ENCODE measurements at places on chromosomes 6 and 20.

GRCh38 chr20:46210672-46211330, 92.7 kb downstream of the CD40 start:
- DNase-seq: no peak

- DNase-seq: no peak
These were observed 39.4 kb upstream of the MYB start for GRCh38 chr6:135141728-135142127.

DNA sequence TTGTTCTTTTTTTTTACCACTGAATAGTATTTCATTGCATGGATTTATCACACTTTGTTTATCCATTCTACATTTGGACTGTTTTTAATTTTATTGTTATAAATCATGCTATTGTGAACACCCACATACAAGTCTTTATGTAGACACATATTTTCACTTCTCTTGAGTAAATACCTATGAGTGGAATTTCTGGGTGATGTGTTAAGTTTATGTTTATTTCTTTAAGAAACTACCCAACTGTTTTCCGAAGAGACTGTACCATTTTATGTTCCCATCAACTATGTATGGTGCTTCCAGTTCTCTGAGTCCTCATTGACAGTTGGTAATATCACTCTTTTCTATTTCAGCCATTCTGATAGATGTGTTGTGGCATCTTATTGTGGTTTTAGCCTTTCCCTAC, 54.0 kb downstream of the RIN2 start:
- no peak for DNase-seq

- no peak for DNase-seq
These were observed 50.1 kb downstream of the NFATC2 start for GRCh38 chr20:51492167-51493092.

- DNase-seq: no peak
These were observed 14.5 kb downstream of the SERPINB1 start for GRCh38 chr6:2827142-2827541.

GRCh38 chr6:47275640-47276039, 34.1 kb downstream of the TNFRSF21 start:
- DNase-seq: no peak

GRCh38 chr6:162032620-162033019, 694.9 kb downstream of the PRKN start:
- no peak for DNase-seq

DNA sequence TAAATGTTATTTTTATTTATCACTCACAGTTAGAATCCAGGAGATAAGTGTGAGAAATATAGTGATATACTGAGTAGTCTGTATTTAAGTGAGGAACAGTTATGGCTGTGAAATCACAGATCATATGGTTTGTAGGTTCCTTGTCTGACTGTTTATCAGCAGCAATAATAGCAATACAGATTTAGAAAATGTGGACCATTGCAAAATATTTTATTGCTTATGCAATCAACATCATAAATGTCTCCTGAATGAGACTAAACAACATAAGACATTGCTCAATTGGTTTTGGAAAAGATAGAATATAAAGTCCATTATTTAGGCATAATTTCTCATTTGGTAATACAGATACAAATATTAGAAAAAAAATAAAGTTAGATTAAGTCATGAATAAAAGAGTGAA, 43.7 kb downstream of the CCDC170 start:
- no peak for DNase-seq

DNA sequence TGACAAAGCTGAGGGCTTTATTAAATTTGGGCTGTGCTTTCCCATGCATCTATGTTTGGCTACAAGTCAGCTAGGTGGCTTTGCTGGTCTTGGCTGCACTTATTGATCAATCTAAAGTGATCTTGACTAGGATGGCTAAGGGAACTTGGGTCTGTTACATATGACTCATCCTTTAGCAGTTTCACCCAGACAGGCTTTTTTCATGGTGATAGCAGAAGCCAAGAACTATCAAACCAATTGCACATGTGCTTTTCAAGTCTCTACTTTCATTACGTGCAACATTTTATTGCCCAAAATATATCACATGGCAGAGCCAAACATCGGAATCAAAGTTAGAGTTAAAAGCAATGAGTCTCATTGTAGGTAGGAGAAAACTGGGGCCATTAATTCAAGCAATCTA, 626.3 kb downstream of the TENT5A start:
- DNase-seq: no peak

DNA sequence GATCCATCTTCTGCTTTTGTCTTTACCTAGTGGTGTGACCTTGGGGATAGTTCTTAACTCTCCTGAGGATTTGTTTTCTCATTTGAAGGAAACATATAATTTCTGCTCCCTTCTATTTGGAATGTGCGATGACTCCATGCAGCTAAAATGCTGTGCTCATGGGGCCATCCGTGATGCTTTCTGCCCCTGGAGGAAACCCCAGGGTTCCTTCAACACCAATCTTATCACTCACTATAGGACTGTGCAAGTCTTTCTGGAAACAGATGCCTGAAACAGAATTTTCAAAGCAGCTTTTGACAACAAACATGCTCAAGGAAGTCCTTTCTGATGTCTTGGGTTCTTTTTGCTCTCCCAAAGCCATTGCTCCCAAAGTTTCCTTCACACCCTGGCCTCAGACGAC, 128.8 kb upstream of the GGTLC1 start:
- DNase-seq: no peak

DNA sequence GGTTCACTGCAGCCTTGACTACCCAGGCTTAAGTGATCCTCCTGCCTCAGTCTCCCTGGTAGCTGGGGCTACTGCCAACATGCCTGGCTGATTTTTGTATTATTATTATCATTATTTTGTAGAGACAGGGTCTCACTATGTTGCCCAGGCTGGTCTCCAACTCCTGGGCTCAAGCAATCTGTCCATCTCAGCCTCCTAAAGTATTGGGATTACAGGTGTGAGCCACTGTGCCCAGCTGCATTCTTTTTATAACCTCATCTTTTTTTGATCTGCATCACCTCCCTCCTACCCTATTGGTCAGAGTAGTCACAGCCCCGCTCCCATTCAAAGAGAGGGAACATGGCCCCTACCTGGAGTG, 23.6 kb upstream of the IER3 start:
- no peak for DNase-seq

- DNase-seq: no peak
These were observed 54.1 kb downstream of the RBM38 start for GRCh38 chr20:57445298-57445697.

- no peak for DNase-seq
These were observed 15.0 kb downstream of the BTN2A1 start for GRCh38 chr6:26472549-26473290.

- no peak for DNase-seq
These were observed 21.3 kb downstream of the PRR18 start for GRCh38 chr6:166286839-166287271.

Measured in stimulated activated CD4-positive, alpha-beta T cell treated with anti-CD3 and anti-CD28 coated beads, TNF-alpha, amount 100 ng/mL, for 48 hours (primary cell).